Activated CD8-positive, alpha-beta memory T cell treated with anti-CD3 and anti-CD28 coated beads for 1 hour (primary cell): ENCODE measurements at places on chromosomes 2 and 18.

DNA sequence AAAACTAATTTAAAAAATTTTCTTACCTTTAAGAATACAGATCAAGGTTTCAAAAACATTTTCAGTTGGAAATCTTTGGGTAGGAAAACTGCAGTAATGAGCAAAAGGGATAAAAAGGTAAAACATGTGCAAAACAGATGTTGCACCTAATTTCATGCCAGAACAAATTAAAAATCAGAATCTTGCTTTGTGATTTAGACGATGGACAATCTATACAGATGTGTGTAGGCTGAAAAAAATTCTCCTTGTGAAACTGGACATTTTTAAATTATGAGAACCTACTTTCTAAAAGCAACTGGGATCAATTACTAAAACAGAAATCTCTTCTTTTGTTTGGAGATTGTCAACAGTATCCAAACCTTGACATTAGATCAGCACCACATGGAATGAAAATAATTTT lies 183.2 kb upstream of the ITGA4 start:
- DNase-seq: no peak

GRCh38 chr18:38250971-38251370 lies 685.4 kb upstream of the CELF4 start:
- DNase-seq: no peak

GRCh38 chr18:54423831-54424230 lies 66.1 kb downstream of the C18orf54 start:
- no peak for DNase-seq

- DNase-seq: no peak
Observed at GRCh38 chr2:32991091-32991845, 44.5 kb downstream of the LTBP1 start.

- no peak for DNase-seq
Observed at GRCh38 chr2:220814441-220814840, 757.7 kb downstream of the EPHA4 start.

GRCh38 chr2:237569041-237569440 lies 2.7 kb downstream of the PRLH start:
- DNase-seq: no peak

DNA sequence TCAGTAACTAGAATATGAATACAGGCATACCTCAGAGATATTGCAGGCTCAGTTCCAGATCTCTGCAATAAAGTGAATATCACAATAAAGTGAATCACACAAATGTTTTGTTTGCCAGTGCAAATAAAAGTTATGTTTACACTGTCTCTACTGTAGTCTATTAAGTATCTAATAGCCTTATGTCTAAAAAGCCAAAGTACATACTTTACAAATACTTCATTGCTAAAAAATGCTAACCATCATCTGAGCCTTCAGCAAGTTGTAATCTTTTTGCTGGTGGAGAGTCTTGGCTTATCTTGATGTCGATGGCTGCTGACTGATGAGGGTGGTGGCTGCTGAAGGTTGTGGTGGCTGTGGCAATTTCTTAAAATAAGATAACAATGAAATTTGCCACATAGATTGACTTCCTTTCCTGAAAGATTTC lies 159.4 kb downstream of the MYO1B start:
- no peak for DNase-seq

DNA sequence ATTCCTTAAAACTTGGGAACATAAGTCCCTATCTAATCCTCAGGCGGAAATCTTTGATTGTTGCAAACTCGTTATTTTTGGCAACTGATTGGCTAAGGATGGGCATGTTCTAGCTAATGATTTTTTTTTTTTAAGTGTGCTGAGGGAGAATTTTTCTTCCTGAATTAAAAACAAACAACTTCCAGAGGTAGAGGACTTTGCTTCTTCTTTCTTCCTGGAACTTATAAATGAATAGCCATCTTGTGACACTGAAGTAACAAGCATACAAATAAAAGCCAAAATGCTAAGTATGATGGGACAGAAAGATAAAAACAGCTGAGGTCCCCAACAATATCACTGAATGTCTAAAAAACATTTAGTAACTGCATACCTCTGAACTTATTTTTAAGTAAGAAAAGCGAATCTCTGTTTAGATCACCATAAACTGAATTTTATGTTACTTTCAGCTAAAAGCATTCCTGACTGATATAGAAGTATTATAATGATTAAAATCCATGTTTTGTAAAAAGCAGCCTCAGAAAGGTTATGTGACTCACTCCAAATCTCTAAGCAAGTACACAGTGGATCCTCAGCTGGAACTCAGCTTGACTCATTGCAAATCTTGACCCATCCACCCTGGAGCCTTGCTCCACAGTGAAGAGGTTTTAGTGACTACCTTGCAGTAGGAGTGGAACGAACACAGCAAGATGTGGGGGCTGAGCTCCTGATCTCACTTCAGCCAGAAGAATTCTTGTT lies 344.4 kb downstream of the CLIP4 start:
- no peak for DNase-seq

GRCh38 chr18:79372461-79372860 lies 23.3 kb upstream of the NFATC1 start:
- DNase-seq: no peak

DNA sequence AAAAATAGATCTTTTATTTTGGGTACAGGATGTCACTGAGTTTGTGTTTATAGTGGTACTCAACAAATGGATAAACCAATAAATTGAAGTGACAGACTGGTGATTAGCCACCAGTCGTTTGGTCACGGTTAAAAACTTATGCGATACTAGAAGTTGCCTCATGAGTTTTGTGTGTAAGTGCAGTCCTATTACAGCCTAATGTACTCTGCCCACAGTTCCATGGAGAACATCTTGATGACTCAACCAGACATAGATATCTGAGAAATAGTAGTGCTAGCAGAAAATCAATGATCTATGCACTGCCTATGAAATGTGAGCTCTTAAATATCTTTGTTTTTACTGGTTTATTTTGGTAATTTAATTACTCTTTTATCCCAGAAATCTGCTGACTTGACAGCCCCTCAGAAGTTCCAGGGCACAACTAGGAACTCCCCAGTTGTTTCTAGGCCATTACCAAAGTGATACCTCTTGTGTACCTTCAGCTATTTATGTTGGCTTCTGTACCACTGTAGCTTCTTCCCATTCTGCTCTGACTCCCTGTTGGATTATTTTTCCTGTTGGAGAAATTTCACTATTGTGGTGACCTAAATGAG lies 209.1 kb upstream of the KCNJ3 start:
- no peak for DNase-seq

DNA sequence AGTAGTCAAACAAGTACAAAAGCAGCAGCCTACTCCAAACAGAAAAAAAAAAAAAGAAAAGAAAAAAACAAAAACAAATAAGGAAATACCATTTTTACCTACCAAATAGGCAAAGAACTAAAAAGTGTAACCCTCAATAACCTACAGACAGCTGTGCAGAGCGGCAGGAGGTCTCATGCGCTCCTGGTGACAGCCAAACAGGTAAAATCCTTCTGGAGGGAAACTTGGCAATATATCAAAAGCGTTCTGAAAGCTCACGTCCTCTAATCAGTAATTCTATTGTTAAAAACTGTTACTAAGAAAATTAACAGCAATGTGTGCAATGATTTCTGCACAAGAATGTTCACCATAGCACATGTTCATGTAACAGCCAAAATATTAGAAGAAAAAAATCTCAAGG lies 105.6 kb downstream of the AFF3 start:
- DNase-seq: no peak

- DNase-seq: no peak
Observed at GRCh38 chr18:22172594-22173049, 3.2 kb downstream of the GATA6 start.

GRCh38 chr2:202261531-202261930 lies 4.0 kb upstream of the NOP58 start:
- no peak for DNase-seq

DNA sequence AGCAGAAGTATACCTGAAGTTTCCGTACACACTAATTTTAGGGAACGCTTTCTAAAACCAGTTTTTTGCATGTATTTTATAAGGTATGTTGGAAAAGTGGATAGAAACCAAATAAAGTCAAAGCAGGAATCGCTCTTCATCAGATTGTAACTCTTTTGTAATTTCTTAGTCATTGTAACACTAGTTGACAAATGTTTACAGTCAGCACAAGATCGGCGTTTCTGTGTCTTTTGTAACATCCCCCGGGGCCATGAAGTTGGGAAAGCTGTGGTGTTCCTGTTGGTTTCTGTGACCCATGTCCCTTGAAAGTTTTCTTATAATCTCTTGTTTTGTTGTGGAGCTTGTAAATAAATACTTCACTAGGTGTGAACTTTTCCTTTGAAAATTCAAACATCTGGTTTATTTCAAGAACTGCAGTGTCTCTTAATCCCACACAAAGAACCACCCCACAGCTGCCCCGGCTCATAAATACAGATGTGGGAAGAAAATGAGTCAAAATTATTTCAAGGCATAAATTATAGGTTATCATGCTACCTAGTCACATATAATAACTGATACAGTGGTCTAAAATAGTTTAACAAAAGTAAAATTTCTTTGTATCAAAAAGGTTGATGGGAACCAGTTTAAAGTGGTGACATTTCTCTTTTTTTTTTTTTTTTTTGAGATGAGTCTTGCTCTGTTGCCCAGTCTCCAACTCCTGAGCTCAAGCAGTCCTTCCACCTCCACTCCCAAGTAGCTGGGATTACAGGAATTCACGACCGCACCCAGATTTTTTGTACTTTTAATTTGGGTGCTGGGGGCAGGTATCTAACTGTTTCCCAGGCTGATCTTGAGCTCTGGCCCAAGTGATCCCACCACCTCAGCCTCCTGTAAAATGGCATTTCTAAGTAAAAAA lies 751 bp upstream of the NMI start:
- DNase-seq: no peak

- DNase-seq: no peak
Observed at GRCh38 chr2:106106622-106107508, 87.2 kb downstream of the UXS1 start.

DNA sequence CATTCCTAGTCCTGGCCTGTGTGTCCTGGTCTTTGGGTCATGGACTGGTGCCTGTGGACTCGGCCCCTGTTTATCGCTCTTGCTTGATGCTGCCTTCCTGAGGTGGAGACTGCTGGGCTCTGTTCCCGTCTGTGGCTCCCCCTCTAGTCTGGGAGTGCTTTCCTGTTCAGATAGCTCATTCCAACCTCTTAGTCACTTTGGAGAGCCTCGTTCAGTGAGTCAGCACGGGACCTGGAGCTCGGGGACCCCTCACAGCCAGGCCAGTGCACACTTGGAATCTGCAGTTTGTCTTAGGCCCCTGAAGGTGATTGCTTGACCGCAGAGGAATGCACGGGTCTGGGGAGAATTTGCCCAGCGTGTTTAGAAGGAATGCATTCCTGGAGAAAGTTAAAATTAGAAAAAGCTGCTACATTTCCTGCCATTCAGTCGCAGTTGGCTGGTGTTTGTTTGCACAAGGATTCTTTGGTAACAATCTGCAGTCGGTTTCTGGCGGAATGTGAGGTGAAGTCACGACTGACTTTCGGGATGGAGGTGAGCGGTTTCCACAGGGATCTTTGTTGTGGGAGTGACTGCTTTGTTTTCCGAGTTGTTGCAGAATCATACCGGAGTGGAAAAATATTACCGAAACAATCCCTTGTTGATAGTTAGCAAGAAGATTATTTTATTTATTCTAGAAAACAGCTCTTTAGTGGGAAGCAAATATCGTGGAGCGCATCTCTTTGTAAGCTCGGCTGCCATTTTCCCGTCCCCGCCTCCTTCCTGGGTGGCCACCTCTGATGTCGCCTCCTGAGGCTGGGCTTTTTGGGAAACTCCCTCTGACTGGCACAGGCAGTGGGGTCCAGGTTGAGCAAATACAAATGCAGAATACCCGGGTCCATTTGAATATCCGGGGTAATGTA lies 29.6 kb downstream of the SH3BP4 start:
- no peak for DNase-seq

GRCh38 chr2:46175419-46175818 lies 121.8 kb upstream of the EPAS1 start:
- DNase-seq: no peak

- DNase-seq: no peak
Observed at GRCh38 chr18:46379323-46379950, 275.3 kb downstream of the HAUS1 start.

DNA sequence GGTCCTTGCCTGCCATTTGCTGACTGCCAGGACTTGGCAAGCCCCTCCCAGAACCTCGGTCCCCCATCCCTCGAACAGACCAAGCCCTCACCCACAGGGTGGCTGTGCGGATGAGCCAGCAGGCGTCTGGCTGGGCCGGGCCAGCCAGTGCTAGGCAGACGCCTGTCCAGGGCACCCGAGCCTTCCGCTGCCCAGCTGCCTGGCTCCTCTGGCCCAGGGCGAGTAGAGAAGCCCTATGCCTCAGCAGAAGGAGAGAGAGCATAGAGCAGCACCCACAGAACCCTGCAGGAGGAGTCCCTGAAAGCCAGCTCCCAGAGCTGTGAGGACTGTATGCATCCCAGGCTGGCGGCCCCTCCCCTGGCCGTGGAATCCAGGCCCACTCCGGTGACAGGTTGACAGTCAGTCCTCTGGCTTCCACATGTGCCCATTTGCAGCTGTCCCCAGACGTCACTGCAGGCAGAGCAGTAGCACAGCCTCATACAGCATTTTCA lies 62.1 kb upstream of the GLI2 start:
- DNase-seq: no peak

GRCh38 chr2:125313806-125314205 lies 1288.7 kb downstream of the CNTNAP5 start:
- no peak for DNase-seq

GRCh38 chr2:19550750-19551149 lies 192.3 kb upstream of the OSR1 start:
- no peak for DNase-seq

DNA sequence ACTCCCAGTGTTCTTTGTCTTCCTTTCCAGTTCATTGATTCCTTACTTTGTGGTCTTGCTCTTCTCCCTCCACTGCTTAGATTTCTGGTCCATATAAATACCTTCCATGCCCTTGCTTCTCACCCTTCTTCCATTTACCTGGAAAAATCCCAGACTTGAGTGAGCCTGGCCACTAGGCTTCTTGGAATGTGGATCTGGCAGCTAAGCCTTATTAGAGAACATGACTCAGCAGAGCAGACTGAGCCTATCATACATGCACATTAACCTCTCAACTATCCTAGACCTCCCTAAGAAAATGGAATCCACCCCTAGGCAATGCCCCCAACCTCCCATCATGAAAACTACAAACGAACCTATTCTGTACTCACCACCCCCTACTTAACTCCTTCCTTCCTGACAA lies 127.7 kb downstream of the RHBDD1 start:
- no peak for DNase-seq

DNA sequence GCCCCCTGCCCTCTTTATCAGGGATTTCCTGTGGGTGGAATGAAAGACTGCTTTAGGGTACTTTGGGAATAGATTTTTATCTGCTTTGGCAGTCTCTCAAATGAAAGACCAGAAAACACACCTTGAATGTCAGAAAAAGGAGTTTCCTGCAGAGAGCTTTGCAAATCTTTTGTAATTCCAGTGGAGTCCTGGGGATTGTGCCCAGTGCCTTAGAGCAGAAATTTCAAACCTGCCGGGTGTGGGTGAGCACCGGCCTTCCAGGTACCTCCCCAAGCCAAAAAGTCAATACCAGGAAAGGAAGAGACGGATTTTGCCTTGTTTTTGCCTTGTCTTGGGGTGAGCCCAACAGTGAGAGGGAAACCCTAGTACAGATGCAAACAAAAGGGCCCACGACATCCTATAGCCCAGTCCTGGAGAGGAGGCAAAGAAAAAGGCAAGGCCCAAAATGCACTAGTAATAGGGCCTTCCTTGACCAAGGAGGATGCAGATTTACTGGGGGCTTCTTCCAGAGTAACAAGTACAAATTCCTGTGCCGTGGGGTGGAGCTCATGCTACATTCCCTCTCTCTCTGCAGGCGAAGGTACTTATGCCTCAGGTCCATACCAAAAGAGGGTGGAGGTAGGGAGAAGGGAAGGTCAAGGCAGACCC lies 36.4 kb downstream of the FOXI3 start:
- no peak for DNase-seq
